Tracheal epithelial cell (primary cell): ENCODE measurements at places on chromosomes 4 and X. TPM values are rescaled to one million over a fixed set of nuclear protein-coding genes. Genes with fewer than 3 reads are reported as not detected.

The FAM149A gene
- 0.64 and 4.8 TPM in 2 replicates for total RNA-seq

The WWC2 gene
- total RNA-seq: 8.1 and 18.3 TPM in 2 replicates

The CASP6 gene
- 30.9 and 63.6 TPM in 2 replicates for total RNA-seq

The SPANXA1 gene
- total RNA-seq: not detected in 2 replicates

The TMEM150C gene
- 0.48 TPM in 1 of 2 replicates, not detected in the other for total RNA-seq

The TNMD gene
- not detected in 2 replicates for total RNA-seq

The MMGT1 gene
- 9.4 and 13.9 TPM in 2 replicates for total RNA-seq

The GPR34 gene
- not detected in 2 replicates for total RNA-seq

The TRPC3 gene
- not detected in 2 replicates for total RNA-seq

The CLCN4 gene
- total RNA-seq: 2.4 and 3.0 TPM in 2 replicates

The USP17L5 gene
- not detected in 2 replicates for total RNA-seq

The TMEM187 gene
- total RNA-seq: 4.9 and 8.9 TPM in 2 replicates

The PAGE2 gene
- total RNA-seq: not detected in 2 replicates

The BTK gene
- not detected in 2 replicates for total RNA-seq

The AKAP14 gene
- total RNA-seq: 0.64 TPM in 1 of 2 replicates, not detected in the other
